ENCODE measurements at places on chromosomes 1 and 21.
A peak's percentile ranks its signal among the peaks of the same experiment; 100 is the strongest.

DNA sequence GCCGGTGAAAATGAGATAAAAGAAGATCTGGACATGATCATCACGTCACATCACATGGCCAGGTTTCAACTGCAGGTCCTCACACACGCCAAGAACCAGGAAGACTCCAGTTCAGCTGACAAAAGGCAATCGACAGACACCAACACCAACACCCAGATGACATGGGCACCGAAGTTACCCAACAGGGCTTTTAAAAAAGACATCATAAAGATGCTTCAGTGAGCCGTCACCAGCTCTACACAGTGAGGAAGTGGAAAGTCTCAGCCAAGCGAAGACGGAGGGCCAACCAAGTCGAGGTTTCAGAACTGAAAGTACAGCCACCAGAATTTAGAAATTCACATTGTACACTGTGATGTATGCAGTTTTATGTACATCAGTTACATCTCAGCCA lies 154.3 kb upstream of the COL6A1 start:
- DNase-seq = no peak

DNA sequence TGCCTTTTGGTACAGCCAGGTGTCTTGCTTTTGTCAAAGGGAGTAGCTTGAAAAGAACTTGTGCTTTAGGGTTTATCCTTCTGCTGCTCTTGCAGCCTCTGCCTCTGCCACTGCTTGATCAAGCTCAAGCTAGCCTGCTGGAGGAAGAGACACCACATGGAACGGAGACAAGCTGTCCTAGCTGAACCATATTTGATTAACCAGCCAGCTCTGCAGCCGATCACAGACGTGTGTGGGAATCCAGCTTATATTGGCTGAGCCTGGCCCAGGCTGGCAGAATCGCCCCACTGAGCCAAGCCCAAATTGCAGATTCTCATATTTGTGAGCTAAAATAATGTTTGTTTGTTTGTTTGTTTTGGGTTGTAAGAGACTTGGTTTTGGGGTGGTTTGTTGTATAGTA lies 18.7 kb upstream of the FAM78B start:
- DNase-seq = no peak

- no peak for DNase-seq
Observed at GRCh38 chr21:16533692-16534407, 804.1 kb downstream of the USP25 start.

DNA sequence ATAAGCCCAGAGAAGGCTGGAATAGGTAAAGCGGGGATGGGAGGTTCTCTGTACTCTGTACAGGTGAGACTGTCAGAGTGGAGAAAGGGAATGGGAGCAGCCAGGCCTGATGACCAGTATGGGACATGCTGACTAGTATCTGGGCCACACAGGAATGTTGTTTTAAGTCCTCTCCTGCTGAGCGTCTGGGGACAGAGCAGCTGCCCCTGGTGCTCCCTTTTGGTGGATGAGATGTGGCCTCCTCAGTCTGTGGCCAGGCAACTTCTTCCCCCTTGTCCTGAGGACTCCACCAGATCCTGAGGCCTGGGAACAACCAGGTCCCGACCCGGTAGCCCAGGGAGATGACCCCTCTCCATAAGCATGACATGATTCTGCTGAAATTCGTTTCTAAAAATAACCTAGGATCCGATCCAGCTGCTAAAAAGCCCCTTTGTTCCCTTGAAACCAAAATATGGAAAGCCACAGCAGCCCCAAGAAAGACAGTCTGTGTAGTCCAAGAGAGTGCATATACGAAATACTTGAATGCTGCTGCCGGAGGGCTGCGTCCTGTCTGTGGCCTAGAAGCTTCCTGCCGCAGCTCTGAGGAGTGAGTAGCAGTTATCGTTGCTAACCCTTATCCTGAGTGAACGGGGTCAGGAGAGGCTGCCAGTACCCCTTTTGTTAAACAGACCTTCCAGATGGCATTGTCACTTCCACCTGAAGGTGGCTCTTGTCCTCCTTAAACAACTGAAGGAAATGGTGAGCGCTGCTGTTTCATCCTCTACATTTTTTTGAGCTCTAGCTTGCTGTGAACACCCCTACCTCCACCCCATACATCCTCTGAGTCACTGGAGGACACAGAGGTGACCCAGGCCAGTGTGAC lies 47.1 kb downstream of the ATP2B4 start:
- no peak for DNase-seq

- DNase-seq = peak; percentile 34
Observed at GRCh38 chr1:227729881-227730629, 5.0 kb downstream of the JMJD4 start.

DNA sequence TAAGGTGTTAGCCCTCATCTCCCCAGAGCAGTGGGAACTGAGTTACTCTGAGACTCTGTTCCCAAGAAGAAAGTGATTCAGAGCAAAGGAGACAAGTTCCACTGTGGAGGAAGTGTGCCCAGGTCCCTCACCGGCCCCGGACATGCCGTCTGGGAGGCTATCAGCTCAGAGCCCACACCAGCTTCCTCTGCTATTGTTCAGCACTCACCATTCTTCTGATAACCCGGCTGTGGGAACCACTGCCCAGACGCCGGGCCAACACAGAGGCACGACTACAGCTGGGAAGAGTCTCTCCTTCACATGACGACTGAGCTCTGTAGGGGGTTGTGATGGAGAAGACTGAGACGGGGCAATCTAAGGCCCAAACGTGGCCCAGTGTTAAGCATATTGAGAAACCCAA lies 34.2 kb upstream of the GJA5 start:
- no peak for DNase-seq

GRCh38 chr1:88321706-88322105 lies 362.4 kb upstream of the PKN2 start:
- DNase-seq = no peak

DNA sequence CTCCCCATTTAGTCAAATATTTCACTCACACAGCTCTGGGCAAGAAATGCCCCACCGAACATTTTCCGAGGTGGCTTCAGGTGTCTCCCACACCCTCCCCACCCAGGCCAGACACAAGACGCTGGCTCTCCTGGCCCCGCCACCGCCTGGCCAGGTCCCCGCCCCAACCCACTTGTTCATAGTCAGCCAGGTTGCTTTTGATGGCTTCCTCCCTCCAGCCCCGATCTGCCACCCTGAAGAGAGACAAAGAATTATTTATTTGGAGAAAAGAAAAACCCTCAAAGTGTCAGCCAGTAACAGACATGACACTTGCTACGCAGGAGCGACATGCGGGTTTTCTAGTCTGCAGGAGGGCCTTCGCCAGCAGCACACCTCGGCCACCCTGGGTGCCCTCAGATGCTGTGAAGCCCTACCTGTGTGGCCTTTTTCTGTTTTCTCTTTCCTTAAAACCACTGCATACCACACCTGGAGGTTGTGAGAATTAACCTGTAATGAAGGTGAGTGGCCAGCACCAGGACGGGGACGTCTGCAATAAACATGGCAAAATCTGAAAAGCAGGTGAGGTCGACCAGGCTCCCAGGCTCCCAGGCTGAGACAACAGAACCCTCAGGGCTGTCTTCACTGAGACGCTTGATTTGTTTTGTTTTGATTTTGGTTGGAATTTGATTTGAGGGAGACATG lies 27.2 kb downstream of the SSBP3 start:
- no peak for DNase-seq

- no peak for DNase-seq
Observed at GRCh38 chr1:52460694-52461093, 56.3 kb downstream of the PRPF38A start.

GRCh38 chr21:27425172-27425571 lies 458.3 kb upstream of the ADAMTS5 start:
- no peak for DNase-seq

- no peak for DNase-seq
Observed at GRCh38 chr21:19122356-19122755, 718.8 kb upstream of the TMPRSS15 start.

GRCh38 chr1:227725046-227725445 lies 10.1 kb downstream of the JMJD4 start:
- DNase-seq = no peak

DNA sequence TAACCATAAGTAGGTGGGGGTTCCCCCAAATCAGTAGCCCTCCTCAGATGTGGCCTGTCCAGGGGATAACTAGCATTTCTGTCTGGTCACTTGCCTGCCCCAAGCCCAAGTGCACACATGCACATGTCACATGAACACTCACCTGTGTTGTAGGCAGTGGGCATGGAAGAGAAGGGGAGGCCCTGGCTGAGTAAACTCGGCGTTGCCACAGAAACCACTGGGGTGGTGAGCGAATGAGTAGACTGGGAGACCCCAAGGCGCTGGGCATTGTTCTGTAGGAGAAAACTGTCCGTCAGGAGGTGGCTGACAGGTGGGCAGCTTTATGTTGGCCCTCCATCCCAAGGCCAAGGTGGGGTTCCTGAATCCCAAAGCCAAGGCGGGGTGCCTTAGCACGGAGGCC lies 25.6 kb downstream of the MEF2D start:
- no peak for DNase-seq

GRCh38 chr1:114131526-114132220 lies 22.0 kb downstream of the SYT6 start:
- DNase-seq = no peak

DNA sequence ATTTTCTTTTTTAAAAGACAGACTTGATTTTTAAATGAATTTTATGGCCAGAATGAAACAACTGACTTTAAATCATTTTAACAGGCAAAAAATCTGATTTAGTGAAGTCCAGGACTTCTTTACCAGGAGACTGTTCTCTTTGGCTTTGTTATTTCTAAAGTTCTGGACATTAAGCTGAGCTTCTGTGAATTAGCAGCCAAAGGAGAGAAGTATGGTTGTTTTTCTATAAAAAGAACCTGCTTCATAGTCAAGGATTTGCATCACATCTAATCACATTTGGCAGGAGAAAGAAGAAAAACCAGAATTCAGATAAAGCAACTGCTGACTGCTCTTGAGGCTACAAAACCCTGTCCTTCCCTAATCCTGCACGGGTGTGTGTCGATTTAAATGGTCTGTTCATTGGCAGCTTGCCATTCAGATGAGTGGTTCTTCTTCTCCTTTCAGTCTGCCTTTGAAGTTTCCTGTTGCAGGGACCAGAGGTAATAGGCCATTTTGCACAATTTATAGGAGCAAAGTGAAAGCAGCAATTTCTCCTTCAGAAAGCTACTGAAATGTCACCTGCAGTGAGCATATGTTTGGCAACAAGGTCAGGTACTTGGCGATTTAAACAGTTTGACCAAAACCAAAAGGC lies 215.4 kb downstream of the OLFM3 start:
- no peak for DNase-seq

DNA sequence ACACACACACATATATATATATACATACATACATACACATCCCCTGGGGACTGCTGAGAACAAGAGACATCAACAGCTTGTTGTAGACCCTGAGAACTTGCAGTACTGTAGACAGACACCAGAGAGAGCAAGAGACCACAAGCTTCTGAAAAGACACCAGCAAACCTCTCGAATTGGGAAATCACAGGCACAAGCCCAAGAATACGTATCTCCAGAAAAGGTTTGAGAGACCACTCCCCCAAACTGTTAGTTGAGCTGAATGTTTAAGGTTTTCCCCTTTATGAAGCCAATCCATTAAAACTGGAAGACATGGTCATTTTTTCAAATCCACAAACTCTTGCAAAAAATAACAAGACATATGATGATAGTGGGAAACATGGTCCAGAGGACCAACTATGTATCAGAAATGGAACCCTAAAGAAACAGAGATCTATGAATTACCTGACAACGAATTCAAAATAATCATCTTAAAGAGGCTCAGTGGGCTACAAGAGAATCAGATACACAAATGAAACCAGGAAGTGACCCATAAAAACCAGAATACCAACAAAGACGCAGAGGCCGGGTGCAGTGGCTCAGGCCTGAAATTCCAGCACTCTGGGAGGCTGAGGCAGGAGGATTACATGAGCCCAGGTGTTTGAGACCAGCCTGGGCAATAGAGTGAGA lies 45.1 kb downstream of the SLC2A1 start:
- no peak for DNase-seq

DNA sequence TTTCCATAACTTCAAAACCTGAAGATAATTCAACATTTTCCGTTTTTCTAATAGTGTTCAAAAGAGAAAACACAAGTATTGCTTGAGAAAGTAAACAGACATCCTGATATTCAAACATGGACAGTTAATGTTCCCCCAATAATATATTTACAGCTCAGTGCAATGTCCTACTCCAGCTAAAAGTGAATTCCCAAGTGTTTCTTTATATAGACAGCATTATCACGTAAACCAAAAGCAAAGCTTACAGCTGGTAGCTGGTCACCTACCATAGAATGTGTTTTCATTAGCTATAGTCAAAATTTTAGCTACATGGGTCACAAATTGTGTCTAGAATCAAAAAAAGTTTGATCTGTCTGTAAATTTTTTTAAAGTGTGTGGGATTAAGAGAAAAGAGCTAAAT lies 34.9 kb downstream of the WLS start:
- DNase-seq = no peak

DNA sequence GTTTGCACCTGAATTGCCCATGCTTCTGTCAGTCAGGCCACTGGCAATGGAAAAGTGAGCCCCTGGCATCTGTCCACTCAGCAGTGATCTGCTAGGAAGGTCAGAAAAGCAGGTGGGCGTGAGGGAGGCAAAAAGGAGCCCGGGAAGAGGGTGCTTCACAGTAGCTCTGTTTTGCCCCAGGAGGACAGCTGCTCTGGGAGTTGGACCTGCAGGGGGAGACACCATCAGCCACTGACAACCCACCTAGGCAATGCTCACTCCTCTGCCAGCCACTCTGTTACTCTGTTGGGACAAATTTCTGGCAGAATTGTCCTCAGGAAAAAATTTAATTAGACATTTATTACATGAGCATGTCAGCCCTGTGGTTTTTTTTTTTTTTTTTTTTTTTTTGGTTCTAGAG lies 146.4 kb downstream of the LRIG2 start:
- no peak for DNase-seq

GRCh38 chr1:226572325-226572726 lies 23.8 kb downstream of the STUM start:
- no peak for DNase-seq

GRCh38 chr1:27862671-27863537 lies 9.4 kb upstream of the THEMIS2 start:
- DNase-seq = peak; percentile 84

- no peak for DNase-seq
Observed at GRCh38 chr1:78184460-78185072, 138.8 kb downstream of the GIPC2 start.

- no peak for DNase-seq
Observed at GRCh38 chr1:109898842-109899241, 11.8 kb upstream of the CSF1 start.

GRCh38 chr1:243254233-243254926 lies 701 bp downstream of the CEP170 start:
- peak; percentile 86 for DNase-seq

DNA sequence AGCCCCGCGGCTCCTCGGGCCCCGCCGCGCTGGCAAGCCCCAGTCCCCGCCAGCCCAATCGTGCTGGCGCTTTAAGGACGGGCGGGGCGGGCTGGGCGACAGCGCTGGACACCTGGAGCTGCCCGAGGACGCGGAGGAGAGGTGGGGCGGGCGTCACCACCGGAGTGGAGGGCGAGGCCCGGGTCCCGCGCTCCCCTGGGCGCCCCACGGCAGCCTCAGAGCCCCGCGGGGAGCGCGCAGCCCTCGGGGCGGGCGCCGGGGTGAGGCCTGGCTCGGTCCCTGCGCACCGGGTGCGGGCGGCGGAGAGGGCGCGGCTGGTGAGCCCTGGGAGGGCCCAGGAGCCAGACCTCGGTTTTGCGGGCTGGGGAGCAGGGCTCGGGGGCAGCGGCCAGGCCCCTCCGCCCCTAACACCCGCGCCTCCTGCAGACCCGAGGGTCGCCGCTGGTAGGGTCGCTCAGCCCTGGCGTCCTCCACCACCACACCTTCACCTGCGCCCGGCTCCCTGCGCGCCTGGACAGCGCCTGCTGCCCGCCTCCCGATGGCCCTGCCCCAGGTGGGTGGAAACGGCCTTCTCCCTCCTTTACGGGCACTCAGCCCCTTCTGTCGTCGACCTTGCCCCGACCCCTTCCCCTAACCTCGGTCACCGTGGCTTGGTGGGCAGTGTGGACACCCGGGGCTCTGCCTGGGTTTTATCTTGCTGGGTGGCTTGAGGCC lies at the start of gene TMEM61:
Gene TMEM61 (plus strand): TSS at position 101 of the 714 bp plus-strand sequence. CDS start 438 bp downstream, at position 539.
- no peak for DNase-seq

Data from Right ventricle myocardium inferior (tissue), 1 donor.